NCI-H526 (cell line): ENCODE measurements at places on chromosomes 6 and 20.

DNA sequence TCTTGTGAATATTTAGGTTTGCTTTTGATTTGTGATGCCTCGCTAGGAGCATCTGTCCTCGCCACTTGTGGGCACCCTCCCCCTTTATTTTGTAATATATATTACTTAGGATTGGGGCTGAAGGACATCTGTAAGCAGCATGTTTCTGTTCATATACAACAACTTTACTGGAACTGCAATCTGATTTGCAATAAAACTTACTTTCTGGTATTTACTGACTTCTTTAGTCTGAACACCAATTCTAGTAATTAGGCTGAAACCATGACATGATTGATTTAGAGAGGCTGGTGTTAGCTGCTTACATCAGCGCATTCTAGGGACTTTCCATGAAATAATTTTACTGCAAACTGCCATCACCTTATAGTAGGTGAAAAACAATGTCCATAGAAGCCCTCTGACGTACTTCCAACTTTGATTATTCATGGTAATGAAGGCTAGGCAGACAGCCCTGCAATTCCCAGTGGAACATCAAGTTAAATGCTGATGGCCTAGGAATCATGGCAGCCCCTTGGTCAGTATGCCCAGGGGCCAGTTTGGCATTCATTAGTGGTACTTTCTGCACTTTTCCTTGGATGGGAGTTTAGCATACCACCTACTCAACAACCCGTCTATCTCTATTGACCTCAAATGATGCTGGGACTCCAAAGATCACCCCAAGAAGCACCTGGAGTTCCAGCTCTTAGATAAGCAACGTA is 132.9 kb upstream of the MCHR2 start:
- DNase-seq = no peak

DNA sequence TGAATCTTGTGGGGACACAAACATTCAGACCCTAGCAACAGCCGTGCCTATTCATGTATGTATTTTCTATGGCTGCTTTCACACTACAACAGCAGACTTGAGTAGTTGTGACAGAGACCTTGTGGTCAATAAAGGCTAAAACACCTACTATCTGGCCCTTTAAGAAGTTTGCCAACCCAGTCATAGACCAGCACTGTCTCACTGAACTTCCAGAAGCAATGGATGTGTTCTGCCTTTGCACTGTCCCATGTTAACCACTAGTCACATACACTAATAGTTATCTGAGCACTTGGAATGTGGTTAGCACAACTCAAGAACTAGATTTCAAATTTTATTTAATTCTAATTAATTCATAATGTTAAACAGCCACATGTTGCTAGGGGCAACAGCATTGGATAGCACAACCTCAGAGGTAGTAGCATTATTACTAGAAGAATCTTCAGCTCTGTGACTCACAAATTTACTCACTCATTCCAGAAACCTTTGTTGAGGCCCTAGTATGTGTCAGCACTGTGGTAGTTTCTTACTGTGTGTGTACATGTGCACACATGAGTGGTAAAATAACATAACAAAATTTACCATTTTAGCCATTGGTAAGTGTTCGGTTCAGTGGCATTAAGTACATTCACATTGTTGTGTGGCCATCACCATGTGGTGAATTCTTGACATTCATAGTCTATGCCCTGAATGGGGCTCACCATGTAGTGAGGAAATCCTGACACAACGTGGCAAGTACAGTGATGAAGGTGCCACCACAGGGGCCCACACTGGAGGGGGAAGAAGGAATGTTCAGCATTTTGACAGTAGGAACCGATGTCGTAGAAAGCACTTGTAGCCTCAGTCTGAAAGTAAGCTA is 107.3 kb downstream of the CEP57L1 start:
- no peak for DNase-seq

DNA sequence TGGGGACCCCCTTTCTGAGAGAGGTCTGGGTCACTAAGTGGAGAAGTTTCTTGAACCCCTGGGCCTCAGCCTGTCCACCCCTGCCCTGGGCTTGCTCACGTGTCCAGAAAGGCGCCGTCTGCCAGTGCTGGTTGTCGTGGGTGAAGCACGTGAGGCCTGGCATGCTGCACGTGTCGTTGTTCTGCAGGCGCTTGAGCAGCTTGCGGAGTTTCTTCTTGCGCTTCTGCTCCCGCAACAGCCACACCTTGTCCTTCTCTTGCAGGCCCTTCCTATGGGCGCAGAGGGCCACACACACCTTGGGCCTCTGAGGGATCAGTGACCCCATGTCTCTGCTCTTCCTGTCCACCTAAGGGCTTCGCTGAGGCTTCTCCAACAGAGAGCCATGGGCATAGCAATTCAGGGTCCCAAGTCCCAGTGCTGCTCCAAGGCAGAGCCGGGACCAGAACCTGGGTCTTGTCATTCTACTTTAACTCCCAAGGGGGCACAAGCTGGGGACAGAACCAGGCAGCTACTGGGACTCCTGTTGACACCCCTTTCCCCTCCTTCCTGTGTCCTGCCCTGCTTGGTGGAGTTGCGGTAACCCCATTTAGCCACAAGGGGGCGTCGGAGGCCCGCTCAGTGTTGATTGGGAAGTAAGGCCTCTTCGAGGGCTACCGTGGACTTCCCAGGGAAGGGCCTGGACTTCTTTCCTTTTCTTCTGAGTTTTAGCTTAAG is 121.8 kb downstream of the SULF2 start:
- DNase-seq = peak; percentile 51

GRCh38 chr6:77019081-77019480 is 444.2 kb downstream of the HTR1B start:
- DNase-seq = no peak

DNA sequence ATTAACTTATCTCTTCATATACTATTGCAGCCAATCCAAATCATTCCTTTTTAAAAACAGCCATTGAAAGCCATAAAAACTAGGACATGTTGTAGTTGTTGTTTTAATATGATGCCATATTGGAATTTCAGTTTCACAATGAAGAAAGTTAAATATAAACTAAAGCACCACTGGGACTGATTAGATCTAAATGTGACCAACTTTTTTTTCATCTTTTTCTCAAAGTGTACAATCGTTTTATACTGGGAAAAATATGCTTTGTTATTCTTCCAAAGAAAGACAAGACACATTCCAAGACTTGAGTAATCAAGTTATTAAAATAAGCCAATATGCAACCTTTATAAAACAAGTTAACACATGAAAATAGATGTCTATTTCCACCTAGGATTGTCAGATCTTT is 68.5 kb downstream of the THEMIS start:
- DNase-seq = no peak

DNA sequence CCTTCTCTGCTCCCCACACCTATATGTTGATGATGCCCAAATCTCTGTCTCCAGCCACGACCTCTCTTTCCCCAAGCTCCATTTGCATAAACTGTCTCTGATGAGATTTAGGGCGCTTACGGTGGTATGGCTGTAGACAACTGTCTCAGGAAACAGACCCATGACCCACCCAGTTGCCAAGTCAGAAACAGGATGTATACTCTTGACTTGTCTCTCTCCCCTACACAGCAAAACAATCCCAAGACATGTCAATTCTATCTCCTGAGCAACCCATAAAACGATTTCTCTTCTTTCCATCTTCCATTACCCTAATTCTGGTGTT is 13.9 kb downstream of the GNL1 start:
- no peak for DNase-seq

GRCh38 chr6:135145063-135145800 is 35.9 kb upstream of the MYB start:
- DNase-seq = peak; percentile 99

GRCh38 chr6:51049288-51049982 is 230.8 kb downstream of the TFAP2B start:
- no peak for DNase-seq

DNA sequence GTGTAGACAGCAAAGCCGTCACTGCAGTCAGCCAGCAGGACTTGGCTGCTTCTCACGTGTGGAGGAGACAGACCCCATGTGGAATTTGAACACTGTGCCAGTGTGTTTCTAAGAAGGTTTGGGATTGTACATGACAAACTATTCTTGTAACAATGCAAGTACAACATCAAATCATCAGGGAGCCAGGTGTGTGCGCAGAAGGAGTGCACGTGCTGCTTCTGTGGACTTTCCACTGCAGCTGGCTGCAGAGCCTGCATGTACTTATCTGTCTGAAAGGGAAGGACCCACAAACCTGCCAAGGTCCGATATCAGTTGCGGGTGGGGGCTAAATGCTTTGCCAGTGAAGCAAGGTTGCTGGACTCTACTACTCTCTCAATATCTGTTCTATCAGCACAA is 211.6 kb downstream of the WDR27 start:
- no peak for DNase-seq

DNA sequence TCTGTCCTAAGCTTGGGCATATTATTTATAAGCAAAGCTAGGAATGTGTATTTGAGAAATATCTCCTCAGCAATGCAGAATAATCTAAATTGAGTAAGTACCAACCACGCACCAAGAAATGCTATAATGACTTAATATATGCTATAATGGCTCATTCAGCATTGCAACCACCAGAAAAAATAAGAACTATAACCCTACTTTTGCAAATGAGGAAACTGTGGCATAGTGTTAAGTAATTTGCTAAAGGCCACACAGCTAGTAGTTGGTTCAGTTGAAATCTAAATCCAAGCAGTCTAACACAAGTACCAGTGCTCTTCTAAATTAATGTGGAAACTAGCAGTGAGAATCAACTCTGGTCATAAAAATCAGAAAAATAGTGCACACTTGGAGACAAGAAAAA is 35.7 kb downstream of the HBS1L start:
- DNase-seq = no peak

DNA sequence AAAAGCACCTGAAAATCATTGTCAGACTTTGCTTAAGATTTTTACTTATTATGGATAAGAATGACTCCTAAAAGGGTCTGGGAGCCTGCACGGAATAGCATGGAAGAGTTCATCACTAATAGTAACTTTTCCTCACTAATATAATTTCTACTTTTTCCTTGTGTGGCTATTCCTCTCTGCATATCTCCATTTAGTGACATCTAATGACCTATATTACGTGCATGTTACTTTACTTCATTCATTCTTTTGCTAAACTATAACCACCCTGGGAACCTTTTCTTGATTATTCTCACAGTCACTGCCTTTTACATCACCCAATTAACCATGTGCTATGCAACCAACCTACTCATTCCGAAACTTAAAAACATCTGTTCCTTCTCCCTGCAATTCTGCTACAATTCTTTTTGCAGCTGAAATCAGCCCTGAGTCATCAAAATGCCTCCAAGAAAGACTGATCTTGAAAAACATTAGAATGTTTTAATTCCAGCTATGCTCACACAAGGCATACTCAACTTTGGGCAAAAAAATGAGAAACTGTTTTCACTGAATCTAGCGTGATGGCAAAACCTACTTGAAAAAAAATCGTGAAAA is 313.3 kb downstream of the RNGTT start:
- no peak for DNase-seq

GRCh38 chr20:432208-432607 is 24.1 kb downstream of the RBCK1 start:
- no peak for DNase-seq

DNA sequence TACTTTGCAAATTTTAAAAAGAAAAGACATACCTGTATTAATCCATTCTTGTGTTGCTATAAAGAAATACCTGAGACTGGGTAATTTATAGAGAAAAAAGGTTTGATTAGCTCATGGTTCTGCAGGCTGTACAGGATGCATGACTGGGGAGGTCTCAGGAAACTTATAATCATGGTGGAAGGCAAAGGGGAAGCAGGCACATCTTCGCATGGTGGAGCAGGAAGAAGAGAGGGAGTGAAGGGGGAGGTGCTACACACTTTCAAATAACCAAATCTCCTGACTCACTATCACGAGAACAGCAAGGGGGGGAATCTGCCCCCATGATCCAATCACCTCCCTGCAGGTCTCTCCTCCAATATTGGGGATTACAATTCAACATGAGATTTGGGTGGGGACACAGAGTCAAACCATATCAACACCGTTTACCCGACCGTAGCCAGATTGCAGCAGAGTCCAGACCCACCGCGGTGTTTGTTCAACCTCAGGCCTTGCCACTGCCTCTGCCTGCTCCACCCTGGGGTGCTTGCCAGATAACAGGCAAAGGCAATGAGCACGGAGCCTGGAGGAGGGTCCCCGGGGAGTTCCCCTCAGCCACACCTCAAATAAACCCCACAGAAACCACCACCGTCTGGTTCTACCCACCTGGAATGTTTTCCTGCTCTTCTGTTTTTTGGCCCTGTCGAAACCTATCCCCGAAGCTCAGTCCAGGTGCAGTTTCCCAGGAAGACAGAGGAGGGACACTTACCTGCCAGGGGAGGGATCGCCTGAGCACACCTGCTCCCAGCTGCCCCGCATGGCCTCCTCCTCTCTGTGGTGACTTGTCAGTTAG is 142.2 kb upstream of the AFDN start:
- DNase-seq = peak; percentile 63

- DNase-seq = no peak
Measured at GRCh38 chr6:130775411-130776012, 51.7 kb upstream of the SMLR1 start.

DNA sequence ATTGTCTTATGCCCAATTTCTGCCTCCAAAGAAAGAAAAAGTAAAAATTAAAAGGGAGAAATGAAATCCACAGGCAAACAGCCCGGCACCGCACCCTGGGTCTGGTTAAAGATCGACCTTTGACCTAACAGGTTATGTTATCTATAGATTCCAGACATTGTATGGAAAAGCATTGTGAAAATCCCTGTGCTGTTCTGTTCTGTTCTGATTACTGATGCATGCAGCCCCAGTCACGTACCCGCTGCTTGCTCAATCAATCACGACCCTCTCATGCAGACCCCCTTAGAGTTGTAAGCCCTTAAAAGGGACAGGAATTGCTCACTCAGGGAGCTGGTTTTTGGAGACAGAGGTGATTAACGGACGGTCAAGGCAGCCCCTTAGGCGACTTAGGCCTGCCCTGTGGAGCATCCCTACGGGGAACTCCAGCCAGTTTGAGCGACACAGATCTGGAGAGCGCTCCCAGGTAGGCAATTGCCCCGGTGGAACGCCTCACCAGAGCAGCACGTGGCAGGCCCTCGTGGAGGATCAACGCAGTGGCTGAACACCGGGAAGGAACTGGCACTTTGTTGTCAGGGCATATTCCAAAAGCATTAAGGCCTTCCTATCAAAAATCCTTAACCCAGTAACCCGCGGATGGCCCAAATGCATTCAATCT is 12.0 kb upstream of the HFE start:
- no peak for DNase-seq
